ENCODE measurements at places on chromosomes 16 and 17.

DNA sequence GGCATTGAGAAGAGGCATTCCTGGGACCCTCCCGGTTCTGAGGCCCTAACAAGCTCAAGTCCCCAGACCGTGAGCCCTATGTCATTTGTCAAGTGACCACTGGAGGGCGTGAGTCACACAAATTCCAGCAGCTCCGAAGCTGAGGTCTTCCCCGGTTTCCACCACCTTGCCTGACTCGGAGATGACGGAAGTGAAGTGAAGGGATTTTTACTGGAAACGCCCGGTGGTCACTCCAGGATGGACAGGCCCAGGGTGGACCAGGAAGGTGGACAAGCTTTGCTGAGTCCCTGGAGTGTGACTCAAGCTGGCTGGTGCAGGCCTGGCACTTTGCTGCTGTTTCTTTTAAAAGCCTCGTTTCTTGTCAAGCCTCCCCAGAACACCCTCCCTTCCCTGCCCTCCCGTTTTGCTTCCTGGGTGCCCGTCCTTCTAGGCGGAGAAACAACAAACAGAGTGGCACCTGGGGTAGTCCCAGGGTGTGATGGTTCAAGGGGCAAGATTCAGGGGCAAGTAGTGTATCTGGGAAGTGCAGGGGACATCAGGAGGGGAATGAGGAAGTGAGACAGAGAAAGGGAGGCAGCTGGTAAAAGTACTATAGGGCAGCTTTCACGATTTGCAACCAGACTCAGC, 5.3 kb upstream of the NOS2 start:
- peak; percentile 83 for DNase-seq

GRCh38 chr17:36602924-36603384, 1.6 kb downstream of the MRM1 start:
- DNase-seq, result peak; percentile 50

GRCh38 chr17:3838206-3838605, 7.8 kb downstream of the NCBP3 start:
- no peak for DNase-seq

DNA sequence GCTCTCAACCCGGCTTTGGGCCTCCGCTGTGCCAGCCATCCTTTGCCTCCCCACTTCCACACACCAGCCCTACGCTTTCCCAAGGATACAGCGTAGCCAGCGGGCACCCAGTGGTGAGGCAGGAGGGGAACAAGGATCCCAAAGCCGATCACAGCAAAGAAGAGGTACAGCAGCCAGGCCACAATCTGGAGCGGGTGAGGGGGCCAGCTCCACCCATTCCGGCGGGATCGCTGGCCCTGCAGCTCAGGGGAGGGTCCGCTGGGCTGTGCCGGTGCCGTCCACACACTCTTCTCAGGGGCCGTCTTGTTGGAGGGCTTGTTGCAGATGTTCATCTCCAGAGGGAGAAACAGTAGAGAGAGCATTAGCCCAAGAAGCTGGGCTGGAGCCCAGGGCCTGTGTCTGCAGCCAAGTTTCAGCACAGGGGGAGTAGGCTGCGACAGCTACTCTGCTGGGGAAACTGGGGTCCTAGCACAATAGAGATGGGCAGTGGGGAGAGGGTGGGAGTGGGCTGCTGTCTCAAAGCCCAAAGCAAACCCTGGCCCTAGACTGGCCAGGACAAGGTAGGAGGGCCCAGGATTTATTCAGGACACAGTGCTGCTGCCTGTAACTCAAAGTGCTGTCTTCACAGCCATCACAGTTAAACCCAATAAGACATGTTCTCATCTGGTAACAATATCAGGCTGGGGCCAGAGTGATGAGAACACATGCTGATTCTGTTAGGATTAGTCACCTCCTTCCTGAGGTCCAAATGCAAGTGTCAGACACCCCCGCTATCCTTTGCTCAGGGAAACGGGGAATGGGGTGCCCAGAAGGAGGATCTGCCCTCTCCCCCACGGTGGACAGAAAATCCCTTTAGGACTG, 9.9 kb downstream of the ZDHHC1 start:
- no peak for DNase-seq

DNA sequence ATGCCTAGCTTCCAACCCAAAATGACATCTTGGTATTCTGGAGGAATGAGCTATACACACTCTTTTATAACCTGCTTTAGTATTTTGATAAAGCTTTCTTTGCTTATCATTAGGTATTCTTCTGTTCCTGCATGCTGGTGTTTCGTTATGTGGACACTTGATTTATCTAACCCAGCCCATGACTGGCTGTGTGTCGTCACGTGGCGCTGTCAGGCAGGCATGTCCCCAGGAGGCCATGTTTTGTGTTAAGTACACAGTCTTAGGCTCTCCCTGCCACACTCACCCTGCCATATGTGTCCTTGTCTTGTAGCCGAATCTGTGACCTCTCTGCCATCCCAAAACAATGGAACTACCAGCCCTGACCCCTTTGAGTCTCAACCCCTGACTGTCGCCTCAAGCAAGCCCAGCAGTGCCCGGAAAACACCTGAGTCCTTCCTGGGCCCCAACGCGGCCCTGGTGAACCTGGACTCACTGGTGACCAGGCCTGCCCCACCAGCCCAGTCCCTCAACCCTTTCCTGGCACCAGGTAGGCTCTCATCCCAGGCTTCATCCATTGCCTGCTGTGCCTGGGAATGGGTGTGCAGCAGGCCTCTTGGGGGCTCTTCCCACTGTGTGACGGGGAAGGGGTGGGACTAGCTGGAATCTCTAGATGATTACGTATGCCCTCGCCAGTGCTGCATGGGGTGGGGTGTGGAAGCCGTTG, 30.8 kb downstream of the B9D1 start:
- no peak for DNase-seq

DNA sequence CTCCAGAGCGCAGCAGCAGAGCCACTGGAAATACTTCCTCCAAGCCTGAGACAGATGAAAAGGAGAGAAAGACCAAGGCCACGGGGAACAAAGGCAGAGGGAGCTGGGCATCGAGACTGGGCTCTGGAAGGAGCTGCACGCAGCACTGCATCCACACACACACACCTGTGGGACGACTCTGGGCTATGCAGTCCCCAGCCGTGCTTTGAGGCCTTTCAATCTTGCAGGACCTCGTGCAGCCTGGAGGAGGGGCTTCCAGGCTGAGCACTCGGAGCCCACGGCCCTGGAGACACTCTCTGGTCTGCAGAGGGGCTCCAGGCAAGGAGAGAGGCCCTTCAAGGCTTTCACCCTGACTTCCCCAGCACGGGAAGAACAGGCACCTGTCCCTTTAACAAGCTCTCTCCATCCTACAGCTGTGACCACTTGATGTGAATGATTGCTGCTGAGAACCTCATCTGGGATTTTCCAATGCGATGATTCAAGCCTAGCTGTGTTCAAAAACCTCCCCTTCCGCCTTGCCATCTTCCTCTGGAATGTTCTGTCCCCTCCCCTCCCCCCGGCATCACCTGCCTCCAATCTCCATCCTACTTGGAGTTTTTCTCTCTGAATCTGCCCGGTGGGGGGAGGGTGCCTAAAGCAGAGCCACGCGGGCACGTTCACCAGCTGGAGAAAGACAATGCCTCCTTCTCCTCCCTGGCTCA, 37.5 kb downstream of the RBFOX3 start:
- DNase-seq, result no peak

- DNase-seq, result no peak
Observed at GRCh38 chr17:27540318-27541101, 84.3 kb downstream of the KSR1 start.

DNA sequence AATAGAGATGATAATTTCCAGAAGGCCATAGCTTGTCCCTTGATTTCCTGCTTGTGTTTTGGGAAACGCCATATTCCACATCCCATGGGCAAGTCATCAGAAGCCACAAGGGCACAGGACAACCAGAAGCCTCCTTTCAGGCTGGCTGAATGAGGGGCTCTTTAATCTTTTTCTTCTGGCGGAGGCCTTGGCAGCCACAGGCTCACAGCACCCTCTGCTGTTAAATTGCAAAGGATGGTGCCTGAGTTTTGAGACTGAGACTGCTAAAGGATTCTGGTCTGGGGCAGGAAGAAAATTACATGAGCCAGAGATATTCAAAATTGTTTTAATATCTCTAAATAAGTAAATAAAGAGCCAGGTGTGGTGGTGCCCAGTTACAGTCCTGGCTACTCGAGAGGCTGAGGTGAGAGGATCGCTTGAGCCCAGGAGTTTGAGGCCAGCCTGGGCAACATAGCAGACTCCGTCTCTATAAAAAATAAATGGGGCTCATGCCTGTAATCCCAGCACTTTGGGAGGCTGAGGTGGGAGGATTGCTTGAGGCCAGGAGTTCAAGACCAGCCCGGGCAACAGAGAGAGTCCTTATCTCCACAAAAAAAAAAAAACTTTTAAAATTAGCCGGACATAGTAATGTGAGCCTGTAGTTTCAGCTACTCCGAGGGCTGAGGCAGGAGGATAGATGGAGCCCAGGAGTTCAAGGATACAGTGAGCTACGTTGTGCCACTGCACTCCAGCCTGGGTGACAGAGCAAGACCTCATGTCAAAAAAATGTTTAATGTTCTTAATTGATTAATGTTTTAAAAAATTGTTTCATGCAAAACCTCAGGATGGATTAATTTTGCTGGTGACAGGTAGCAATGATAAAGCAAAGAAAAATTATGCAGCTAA, 26.3 kb downstream of the AARSD1 start:
- peak; percentile 64 for DNase-seq

DNA sequence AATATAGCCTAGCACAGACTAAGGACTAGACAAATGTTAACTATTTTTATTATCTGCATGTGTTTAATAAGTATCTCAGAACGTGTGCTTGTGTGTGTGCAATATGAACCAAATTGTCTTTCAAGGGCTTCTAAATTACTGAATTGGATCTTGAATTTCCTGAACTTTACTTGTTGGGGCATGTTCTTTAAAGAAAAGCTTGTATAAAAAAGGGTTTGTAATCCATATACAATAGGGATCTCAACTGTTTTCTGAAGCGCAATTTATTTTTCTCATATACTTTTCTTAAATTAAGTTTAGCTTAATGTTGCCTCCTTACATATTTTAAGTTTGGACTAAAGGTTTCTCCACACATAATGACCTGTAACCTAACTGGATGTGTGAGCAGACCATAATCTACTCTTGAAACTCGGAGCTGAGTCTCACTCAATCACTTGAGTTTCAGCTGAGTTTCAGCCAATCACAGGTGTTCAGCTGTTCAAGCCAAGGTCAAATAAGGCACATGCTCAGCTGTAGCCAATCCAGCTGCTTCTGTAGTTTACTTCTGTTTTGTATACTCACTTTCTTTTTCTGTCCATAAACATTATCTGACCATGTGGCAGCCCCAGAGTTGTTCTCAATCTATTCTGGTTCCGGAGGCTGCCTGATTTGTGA, 72.3 kb downstream of the CDK5R1 start:
- no peak for DNase-seq

DNA sequence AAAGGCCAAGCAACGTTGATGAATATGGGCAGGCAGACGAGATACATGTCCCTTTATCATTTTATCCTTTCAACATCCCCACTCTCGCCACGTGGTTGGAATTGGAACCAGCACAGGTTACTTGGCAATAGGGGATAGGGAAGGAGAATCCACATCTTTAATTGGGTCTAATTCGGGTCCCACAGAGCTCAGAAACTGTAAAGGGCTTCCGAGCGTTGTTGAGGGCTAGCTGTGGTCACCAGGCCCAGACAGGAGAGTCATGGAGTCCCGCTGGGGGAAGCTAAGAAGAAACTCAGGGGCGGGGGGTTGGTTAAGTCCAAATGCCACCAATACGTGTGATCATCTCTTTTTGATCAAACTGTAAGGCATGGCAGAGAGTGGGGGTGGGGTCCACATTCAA, 271.3 kb upstream of the ZFHX3 start:
- DNase-seq, result no peak

DNA sequence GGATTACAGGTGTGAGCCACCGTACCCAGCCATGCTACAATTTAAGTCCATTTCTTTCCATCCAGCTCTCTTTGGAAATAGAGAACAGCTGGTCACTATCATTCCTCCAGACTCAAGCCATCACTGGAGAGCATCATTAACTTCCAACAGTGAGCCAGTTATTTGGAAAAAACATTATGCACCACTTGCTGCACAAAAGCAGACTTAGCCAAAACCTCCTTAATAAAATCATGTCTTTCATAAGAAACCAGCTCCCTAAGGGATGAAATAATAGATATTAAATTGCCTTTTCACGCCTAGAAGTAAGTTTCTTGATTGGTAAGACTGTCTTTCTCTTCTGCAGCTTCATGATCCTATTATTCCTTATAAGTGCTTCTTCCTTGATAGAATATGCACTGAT, 17.9 kb downstream of the SLC39A11 start:
- no peak for DNase-seq

GRCh38 chr17:75088465-75089417, 987 bp downstream of the SLC16A5 start:
- DNase-seq, result no peak

DNA sequence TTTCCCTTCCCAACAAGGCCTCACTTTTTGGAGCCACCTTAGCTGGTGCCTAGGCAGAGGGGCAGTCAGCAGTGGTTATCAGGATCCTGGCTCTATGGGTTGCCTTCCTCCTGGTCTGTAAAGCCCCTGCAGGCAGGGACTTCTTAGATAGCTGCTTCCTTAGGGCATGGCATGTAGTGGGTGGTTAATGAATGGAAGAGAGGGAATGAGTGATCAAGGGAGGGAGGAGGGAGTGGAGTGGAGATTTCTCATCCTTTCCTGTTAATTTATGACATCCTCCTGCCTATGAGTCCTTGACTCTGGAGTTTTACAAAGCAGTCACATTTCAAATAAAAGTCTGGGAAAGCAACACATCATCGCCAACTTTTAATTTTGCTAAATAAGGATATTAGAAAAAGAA, 40.7 kb downstream of the SNX20 start:
- no peak for DNase-seq

- DNase-seq, result no peak
Observed at GRCh38 chr17:83202002-83203000, 122.9 kb downstream of the METRNL start.

- DNase-seq, result no peak
Observed at GRCh38 chr17:58276423-58276822, 4.3 kb downstream of the MPO start.

GRCh38 chr17:9443811-9444210, 131.8 kb downstream of the STX8 start:
- DNase-seq, result no peak

- DNase-seq, result no peak
Observed at GRCh38 chr17:44751806-44752205, 7.0 kb upstream of the ADAM11 start.

GRCh38 chr16:81283044-81283443, 31.7 kb upstream of the GAN start:
- DNase-seq, result no peak

DNA sequence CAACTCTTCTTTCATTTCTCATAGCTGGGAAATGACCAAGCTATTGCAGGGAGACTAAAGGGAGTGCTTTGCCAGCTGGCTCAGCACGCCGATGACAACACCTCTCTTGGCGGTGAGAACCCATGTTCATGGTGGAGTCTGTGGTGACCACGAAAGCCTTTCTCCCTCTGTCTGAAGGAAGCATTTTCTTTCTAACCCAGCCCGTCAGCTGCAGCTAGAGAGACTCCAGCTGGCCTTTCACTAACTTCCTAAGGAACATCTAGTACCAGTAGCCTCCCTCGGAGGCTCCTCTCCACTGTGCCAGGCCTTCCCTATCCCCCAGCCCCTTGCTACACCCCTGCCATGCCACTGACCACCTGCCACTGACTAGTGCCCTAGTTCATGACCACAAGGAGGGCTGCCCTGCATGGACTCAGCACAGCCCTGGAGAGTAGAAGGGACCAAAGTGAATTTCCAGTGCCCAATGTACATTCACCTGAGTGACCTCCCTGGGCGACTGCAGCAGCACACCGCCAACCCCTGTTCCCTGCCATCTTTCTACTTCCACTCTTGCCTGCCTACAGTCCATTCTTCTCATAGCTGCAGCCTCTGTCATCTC, 81.3 kb downstream of the CBLN1 start:
- DNase-seq, result no peak

GRCh38 chr16:61952841-61953240, 83.4 kb downstream of the CDH8 start:
- DNase-seq, result no peak
